ENCODE measurements at places on chromosomes 13 and 19. TPM values are rescaled to one million over a fixed set of nuclear protein-coding genes. Genes with fewer than 3 reads are reported as not detected.

DNA sequence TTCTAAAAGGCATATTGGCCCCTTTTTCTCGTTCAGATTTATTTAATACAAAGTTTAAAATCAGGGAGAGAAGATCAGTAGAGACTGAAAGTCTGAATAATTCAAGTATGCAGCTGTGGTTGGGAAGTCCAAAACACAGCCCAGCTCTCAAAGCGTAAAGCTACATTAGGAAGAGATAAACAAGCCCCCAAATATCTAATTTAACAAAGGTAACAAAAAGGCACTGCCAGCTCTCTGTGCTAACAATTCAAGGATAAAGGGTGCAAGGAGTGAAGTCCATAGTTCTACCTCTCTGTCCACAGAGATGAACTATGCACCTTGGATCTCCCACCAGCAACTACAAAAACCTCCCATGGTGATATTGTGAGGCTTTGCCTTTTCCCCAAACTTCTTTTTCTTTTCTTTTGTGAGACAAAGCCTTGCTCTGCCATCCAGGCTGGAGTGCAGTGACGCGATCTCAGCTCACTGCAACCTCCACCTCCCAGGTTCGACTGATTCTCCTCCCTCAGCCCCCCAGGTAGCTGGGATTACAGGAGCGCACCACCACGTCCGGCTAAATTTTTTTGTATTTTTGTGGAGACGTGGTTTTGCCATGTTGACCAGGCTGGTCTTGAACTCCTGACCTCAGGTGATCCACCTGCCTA, 104.4 kb downstream of the LHFPL6 start:
- DNase-seq = peak; percentile 31

GRCh38 chr13:103607995-103608394, 541.8 kb upstream of the SLC10A2 start:
- DNase-seq = no peak

DNA sequence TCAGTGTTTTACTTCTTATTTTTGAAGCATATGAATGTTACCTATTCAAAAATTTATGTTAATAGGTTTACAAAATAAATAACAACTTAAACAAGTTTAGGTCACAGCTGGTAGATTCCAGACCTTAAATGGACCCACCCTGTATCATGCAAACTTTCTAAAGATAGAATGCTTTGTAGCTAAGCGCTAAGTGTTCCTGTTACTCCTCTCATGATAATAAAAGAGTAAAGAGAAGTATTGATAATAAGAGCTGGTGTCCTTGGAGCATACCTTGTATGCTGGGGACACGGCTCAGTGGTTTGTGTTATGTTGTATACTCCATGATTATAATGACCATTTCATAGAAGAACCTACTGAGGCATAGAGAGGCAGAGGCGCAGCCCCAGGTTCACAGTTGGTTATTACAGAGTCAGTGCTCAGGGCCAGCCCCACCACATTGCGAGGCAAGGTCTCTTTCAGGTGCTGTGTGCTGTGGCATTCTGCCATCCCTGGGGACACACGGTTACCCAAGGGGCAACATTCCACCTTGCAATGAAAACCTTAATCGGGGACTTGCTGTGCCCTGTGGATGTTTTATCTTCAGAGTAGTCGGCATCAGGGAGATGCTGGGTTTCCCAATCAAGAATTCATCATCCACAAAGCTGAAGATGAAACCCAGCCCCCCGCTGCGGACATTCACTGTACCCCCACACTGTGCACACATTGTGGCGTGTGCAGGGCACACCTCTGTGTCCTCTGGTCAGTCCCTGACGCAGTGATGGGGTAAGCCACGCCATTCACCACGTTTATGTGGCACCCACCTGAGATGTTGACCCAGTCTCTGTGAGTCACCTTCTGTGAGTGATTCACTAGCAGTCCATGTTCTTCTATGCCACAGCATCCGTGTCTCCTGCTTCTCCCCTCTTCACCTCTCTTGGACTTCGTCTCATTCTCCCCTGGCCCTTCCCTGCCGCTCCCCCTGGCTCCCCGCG, 186.7 kb downstream of the COL4A1 start:
- peak; percentile 15 for DNase-seq

- no peak for DNase-seq
These were observed 17.6 kb upstream of the DHRS12 start for GRCh38 chr13:51821606-51822005.

GRCh38 chr19:8505680-8506401, 3.4 kb upstream of the PRAM1 start:
- DNase-seq = peak; percentile 83

- DNase-seq = no peak
These were observed 58.3 kb upstream of the CLDN10 start for GRCh38 chr13:95494082-95494681.

GRCh38 chr19:45406226-45407090, at the start of gene POLR1G:
Gene POLR1G (plus strand): TSS chr19:45406644. CDS start chr19:45406697, 53 bp downstream.
- peak; percentile 85 for DNase-seq

- DNase-seq = no peak
These were observed 112.2 kb downstream of the IER2 start for GRCh38 chr19:13262450-13262849.

- DNase-seq = no peak
These were observed 182.4 kb downstream of the GPC6 start for GRCh38 chr13:93409001-93409400.

GRCh38 chr19:36514012-36514612, 14.0 kb downstream of the ZNF260 start:
- no peak for DNase-seq

- peak; percentile 50 for DNase-seq
These were observed 57.1 kb downstream of the ALOX5AP start for GRCh38 chr13:30792285-30793000.

DNA sequence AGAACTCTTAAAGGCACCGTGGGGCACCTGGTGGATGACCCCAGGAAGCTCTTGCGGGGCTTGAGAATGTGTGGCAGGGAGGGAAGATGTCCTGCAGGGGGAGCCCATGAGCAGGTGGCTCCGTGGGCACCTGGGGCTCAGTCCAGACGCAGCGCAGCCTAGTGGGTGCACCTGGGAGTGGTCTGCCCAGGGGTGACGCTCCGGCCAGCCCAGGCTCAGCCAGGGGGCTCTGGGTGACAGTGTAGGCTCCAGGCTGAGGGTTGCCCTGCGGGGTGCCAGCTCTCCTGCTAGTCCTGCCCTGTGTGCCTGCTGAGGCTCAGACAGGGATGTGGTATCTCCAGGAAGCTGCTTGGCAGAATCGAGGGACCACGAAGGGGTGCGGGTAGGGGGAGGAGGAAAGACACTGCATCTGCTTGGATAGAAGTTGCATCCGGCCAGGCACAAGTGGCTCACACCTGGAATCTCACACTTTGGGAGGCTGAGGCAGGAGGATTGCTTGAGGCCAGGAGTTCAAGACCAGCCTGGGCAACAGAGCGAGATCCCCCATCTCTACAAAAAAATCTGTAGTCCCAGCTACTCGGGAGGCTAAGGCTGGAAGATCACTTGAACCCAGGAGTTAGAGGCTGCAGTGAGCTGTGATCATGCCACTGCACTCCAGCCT, 15.0 kb upstream of the PGLS start:
- DNase-seq = peak; percentile 90

Gene PROZ
- not detected for total RNA-seq

Gene TNNI3
- total RNA-seq = 41.0 TPM

Gene TNNT1
- total RNA-seq = 127 TPM

Gene TPGS1
- total RNA-seq = 8.1 TPM

Gene TEX101
- not detected for total RNA-seq

Gene CAPNS1
- total RNA-seq = 379 TPM
